ENCODE measurements at places on chromosomes 5 and 9. TPM values are rescaled to one million over a fixed set of nuclear protein-coding genes. Genes with fewer than 3 reads are reported as not detected.

SPEF2 gene
- 7.1 TPM for polyA plus RNA-seq

DNA sequence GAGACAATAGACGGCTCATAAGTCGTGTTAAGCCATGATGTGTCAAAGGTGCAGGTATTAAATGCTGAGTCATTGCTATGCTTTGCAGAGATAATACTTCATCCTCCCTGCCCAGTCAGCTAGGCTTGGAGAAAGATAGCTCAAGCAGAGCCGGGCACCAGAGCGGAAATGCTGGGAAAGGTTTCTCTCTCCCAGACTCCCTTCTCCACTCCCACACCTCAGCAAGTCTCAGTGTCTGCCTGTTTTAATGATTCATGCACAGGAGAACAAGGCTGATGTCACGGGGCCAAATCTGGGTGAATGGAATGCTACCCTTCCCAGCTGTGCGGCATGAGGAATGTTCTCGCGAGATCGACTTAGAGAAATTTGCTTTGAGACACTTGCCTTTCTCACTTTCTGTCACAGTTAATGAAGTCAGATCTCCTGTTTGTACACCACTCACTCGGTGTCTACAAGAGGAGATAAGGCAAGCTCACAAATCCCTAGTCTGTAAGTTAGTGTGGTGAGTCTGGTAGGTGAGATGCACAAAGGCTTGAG, 204.4 kb downstream of the EFNA5 start:
- DNase-seq: peak; percentile 92

AGGF1 gene
- 10.5 TPM for polyA plus RNA-seq

DNA sequence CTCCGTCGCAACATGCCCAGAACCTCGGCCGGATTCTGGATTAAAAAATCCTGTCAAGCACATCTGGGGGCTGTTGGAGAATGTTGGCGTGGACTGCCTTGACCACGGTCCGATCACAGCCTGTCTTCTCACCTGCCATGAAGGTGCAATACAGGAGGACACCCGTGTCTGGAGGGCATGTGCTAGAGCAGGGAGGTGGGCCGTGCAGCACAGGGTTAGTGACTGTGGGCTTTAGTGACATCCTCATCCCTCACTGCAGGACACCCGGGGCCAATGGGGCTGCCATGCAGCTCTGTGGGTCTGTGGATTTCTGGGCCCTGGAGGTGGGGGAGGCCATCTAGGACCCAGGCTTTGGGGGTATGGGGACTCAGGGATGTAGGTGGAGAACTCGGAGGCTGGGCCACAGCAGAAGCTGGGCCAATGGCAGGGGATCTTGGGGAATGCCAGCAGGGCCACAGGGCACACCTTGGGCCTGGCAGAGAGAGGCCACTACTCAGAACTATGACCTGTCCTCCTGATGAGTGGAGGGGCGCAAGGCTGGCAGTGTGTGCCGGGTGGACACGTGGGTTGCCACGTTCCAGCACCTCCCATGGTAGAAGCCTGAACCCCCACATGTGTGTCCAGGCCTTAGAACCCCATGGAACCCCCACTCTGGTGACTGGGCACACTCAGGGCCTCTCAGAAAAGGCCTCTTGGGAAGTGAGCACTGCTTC, 23.3 kb downstream of the ZDHHC11B start:
- no peak for DNase-seq

CCDC127 gene
- 3.2 TPM for polyA plus RNA-seq

- no peak for DNase-seq
These were observed 110.9 kb upstream of the DMAC1 start for GRCh38 chr9:7910426-7911020.

DNA sequence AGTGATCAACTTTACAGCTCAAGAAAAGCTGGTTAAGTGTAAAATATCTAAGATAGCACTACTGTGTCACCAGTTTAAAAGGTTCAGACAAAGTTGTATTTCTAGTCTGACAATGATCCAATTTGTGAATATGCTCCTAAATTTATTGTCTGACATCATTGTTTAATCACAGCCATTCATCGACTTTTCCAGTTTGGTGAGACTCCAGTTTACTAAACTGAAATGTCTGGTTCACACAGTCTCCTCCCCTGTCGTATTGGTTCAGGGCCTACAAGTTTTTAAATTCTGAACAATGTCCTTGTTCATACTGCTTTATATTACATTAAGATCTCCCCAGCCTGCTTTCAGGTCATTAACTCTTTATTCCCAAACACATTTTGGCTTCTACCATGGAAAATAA, 161.4 kb downstream of the CHSY3 start:
- no peak for DNase-seq

- no peak for DNase-seq
These were observed 626.7 kb downstream of the PRR16 start for GRCh38 chr5:121090822-121091221.

DNA sequence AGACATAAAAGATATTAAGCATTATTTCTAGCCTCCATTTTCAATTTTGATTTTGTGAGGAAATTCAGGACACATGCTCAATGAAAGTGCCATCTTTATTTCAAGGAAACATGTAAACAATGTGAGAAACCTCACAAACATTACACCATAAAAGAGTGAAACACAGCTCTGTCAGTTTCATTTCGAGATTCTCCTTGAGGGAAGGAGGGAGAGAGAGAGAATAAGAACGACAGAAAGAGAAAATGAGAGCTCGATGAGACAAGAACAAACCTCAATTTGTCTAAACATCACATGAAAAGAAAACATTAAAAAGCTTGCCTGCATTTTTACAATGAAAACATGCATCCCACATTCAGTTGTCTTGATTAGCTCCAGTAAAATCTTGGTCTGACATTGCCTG, 553.5 kb upstream of the MEF2C start:
- DNase-seq: no peak

DMRT3 gene
- polyA plus RNA-seq: not detected

RMRP gene
- not detected for polyA plus RNA-seq

DNA sequence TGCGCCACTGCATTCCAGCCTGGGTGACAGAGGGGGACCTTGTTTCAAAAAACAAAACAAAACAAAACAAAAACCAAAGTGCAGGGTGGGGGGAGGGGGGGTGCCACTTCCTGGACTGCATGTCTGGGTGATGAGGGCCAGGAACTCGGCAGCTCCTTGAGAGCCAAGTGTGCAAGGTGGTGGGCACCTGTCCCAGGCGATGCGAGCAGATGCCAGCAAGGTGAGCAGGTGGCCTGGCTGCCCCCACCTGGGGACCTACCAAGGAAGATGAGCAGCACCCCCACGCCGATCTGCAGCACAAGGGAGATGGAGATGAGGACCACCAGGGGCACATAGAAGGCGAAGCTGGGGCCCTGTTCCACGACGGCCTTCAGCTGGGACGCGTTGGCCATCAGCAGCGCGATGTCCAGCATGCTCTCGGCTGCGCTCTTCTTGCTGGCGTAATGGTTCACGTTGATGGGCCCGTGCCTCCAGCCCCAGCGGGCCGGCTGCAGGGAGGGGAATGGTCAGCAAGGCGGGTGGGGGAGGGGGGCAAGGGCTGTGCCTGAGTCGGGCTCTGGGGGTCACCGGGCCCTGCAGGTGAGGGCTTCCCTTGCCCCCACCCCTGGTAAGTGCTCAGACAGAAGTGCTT, 7.8 kb downstream of the NINJ1 start:
- DNase-seq: peak; percentile 77

DNA sequence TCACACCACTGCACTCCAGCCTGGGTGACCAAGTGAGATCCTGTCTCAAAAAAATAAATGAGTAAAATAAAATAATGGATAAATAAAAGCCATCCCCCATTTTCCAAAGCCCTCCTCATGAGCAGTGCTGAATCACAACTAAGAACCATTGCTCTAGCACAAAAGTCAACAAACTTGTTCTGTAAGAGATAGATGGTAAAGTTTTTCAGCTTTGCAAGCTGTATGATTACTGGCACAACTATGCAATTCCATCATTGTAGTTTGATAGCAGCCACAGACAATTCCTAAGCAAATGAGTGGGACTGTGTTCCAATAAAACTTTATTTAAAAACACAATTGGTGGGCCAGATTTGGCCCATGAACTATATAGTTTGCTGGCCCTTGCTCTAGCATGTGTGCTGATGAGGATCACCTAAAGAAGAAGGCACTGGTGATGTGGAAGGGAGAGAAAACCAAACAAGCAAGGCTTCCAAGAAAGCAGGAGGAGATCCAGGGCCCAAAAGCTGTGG, 64.6 kb downstream of the NEURL1B start:
- no peak for DNase-seq
